GM23338 (cell line): ENCODE measurements at places on chromosomes 2 and 18.

- no peak for DNase-seq
Measured at GRCh38 chr2:8472545-8473323, 209.1 kb upstream of the ID2 start.

GRCh38 chr2:47078541-47079482 lies 76.3 kb downstream of the STPG4 start:
- no peak for DNase-seq

DNA sequence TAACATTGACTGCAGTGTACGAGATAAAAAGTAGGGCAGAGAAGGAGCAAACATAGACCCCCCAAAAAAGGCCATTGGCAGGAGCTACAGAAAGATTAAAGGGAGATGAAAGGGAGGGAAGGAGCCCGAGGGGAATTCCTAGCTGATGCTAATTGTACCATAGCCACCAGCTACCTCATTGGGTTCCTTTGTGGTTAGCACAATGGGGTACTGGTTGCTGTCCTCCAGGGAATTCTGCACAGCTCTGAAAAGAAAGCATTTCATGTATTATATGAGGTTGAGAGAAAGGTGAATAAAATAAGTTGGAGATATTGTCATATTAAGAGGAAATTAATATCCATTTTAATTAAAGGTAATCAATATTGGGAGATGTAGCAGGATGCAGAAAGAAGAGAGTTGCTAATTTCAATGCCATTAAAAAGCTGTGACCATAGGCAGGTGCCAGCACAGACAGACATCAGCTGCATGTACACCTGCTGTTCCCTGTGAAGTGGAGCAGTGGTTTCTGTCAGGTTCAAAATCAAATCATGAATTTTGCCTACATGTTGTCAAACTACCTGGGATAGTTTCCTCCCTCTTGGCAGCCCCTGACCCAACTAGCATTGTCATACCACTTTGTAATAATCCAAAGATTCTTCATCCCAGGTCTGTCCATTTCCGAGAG lies 185.4 kb upstream of the DLGAP1 start:
- DNase-seq, result peak; percentile 12

- DNase-seq, result no peak
Measured at GRCh38 chr2:99636144-99637034, 146.6 kb upstream of the REV1 start.

DNA sequence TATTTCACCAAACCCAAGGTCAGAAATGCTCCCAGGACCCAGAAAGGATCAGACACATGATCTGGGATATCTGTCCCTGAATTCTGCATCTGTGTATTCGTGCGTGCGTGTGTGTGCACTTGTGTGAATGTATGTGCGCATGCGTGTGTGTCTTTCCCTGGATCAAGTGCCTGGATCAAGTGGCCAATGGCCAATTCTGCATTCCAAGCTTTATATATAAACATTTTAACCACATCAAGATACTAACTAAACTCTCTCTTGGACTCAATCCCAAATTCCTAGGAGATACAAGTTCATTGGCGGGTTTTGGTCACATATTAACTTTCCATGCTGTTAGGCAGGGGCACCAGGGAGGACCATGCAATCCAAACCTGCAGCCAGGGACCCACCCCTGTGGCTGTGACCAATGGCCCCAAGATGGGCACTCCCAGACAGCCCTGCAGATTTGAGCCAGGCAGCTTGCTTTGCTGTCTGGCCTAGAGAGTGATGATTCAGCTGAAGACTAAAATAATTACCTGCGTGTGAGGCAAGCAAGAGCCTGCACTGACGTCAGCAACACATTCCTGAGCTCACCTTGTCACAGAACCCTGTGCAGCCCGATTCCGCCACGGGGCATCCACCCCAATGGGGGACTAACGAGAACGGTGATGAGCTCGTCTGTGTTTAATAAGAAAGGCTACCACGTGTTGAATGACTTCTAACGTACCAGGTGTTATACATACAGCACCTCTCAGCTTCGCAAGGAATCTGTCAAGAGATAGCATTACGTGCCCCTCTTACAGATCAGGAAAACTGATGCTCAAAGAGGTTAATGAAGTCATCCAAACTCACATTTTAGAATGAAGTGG lies 45.3 kb upstream of the ROCK2 start:
- no peak for DNase-seq

- DNase-seq, result peak; percentile 2
Measured at GRCh38 chr18:45793264-45793965, 32.1 kb upstream of the SIGLEC15 start.
